ENCODE measurements at places on chromosomes 7 and 10.
A peak's percentile ranks its signal among the peaks of the same experiment; 100 is the strongest.

DNA sequence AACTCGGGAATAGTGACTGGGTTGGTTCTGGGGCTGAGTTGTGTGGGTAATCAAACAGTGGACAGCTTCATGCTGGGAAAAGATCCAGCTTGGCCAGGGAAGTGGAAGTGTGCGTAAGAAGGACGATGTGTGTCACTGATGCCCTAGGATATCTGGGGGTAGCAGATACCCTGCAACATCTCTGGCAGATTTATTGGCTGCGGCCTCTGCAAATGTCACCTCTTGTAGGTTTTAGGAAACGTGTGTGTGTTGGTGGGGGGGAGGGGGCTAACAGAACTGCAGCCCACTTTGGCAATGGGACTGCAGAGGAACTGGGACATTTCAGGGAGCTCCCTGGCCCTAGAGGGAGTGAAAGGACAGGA is 965 bp upstream of the AGAP3 start:
- DNase-seq: no peak

- DNase-seq: no peak
These were observed 29.3 kb downstream of the CRHR2 start for GRCh38 chr7:30652698-30653641.

DNA sequence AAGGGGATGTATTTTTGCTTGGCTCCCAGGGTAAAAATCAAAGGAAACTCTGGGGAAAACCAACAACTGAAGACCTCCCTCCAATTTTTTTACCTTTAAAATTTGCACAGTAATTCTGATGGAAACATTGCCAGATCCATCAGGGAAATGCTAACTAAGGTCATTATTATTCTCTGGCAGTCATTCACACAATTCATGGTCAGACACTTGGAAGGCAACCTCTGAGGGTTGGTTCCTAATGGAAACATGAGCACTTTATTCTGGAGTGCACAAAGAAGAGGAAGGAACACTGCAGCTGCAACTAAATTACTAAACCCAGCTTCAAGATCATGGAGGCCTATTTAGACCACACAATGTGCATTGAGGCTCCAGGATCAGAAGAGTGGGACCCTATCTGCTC is 34.2 kb downstream of the SRI start:
- no peak for DNase-seq

GRCh38 chr10:43060291-43060690 is 16.6 kb upstream of the RET start:
- no peak for DNase-seq

DNA sequence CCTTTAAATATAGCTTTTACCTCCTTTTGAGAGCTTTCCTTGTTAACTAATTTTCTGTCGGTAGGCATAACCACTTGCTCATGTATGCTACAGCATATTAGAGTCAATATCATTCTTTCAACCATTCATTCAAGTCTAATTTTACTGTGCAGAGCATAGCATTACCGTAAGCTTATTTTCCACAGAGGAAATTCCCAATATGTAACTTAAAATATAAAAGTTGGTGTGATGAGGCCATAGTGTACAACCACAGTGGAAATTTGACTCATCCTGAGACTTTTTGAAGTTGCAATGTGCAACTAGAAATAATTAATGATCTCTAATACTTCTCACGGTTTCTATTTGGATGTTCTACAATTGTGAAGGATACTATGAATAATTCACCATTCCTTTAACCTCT is 80.6 kb upstream of the KLF6 start:
- DNase-seq: no peak

DNA sequence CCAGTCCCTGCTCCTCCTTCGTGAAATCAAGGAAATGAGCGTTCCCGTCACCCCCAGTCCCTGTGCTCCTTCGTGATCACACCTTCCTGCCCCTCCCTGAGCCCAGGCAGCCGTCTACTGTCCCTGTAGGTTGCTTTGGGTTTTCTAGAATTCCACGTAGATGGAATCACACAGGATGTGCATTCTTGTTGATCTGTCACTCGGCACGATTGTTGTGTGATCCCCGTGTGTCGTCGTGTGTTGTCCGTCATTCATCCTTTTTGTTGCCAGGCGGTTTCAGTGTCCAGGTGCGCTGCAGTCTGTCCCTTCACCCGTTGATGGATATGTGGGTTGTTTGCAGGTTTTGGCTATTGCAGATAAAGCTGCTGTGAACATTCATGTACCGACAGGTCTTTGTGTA is 9.4 kb downstream of the MTG1 start:
- DNase-seq: no peak

DNA sequence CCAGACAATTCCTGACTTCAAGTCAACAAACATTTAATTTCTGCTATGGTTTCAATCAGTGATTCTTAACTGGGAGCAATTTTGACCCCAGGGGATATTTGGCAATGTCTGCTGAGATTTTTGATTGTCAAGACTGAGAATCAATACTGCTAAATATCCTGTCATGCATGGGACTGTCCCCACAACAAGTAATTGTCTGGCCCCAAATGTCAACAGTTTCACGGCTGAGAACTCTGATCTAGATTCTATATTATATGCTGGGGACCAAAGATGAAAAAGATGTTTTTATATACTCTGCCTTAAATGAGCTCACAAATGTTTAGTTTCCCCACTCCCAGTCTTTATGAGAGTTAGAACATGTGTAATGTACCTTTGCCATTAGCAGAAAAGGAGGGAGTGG is 19.2 kb downstream of the ANKRD7 start:
- no peak for DNase-seq

GRCh38 chr10:34905200-34905927 is 90.3 kb upstream of the PARD3 start:
- no peak for DNase-seq

- no peak for DNase-seq
These were observed 542.3 kb upstream of the MBL2 start for GRCh38 chr10:53314876-53315275.

GRCh38 chr10:125158601-125159485 is 1.5 kb downstream of the CTBP2 start:
- DNase-seq: no peak

DNA sequence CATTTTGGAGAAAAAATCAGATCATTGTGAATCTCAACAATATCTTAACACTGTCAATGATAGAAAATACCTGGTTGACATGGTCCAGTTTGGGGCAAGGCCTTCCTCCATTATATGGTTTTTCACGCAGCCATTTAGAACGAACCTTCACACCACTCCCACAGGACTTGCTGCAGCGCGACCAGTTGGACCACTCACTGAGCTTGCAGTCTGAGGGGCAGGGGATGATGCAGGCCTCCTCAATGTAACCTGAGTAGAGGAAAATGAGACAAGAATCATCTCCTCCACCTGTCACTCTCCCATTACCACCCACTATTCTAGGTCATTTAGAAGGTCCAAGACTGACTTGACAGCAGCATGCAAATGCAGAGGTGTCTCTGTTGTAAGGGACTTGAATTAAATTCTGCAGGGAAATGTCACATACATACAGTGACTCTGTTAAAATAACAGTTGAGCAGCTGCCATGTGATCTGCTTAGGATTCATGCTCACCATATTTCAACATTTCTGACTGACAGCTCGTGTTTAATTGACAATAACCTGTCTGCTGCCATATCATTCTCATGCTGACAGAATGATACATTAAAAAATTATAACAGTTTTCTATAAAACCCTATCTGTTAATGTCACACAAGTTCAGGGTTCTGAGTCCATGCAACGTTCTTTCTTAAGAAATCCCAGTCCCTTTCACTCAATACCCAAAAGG is 403.0 kb downstream of the THSD7A start:
- no peak for DNase-seq

- DNase-seq: no peak
These were observed 14.4 kb upstream of the YWHAG start for GRCh38 chr7:76372984-76373833.

DNA sequence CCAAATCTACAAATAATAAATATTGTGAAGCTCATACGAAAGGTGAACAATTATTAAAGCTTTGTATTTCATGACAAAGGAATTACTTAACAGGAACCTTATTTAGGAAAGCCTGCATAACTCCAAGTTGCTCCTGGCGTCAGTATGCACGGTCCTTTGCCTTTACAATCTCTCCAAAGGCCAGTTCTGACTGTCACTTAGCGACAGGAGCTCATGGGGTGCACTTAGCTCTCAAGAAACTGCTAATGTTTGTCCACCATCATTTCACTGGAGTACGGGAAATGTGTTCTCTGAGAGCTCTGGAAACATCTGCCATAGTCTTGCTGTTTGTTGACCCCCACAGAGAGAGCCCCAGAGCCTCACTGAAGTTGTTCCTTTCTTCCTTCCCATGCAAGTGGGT is 781.5 kb upstream of the POM121L12 start:
- no peak for DNase-seq

DNA sequence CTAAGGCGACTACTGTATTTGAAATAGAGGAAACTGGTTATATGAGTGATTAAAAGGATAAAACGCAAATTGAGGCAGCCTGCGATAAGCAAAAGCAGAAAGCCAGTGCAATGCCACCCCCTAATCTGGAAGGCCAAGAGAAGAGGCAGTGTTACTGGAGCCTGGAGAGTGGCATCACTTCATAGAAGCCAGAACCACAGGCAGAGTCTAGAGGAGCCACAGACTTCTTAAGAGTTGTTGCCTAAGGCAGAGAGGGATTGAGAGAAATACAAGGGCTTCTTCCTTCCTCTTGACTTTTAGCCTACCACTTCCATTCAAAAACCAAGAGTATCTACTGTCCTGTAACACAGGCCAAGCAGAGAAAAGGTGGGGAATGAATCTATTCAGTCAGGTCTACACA is 94.9 kb upstream of the SKAP2 start:
- no peak for DNase-seq

DNA sequence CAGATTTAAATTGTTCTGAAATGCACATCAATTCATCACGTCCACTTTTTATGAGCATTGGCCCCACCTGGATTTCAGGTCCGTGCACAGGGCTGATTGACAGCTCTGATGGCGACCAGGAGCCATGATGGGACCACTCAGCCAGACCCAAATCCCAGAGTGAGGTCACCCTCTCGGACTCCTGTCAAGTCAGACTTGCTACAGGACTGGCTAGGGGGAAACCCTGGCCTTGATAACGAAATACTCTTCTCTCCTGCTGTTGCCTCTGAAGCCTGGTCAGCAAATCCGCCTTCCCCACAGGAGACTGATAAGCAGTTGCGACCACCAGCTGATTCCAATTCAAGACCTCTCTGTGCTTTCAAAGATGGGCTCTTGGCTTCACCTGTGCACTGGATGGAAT is 76.4 kb downstream of the CARD11 start:
- DNase-seq: no peak

GRCh38 chr10:110076559-110077318 is 69.0 kb downstream of the ADD3 start:
- peak; percentile 59 for DNase-seq

DNA sequence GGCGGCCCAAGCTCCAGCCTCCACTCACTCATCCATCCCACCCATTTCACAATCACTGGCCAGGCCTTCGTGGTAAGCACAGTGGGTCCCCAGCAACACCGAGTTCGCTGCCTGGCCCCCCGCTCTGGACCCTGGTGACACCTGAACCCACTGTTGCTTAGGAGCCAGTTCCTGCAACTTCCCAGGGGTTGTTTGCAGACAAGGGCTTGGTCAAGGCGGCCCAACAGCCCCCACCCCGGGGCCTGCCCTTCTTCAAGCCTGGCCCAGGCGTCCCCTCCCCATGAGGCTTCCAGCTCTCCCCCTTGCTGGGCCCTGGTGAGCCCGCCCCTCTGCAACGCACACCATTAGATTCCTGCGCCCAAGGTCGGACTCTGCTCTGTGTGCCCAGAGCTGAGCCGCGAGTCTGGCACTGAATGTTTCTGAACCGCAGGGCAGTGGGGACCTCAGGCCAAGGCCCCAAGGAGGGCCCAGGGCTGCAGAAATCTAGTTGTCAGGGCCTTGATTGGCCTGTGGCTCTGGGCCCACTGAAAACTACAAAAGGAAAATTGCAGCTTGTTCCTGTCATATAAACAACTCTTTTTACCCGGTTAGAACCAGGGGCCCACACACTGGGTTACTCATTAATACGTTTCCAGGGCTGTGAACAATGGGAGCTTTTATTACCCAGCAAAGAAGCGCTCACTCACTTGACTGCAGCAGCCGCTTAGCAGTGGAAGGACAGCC is 2.1 kb upstream of the COX19 start:
- DNase-seq: no peak

GRCh38 chr7:41046221-41046761 is 656.6 kb downstream of the INHBA start:
- no peak for DNase-seq

- no peak for DNase-seq
These were observed 141.4 kb downstream of the GRID1 start for GRCh38 chr10:86225103-86225782.

DNA sequence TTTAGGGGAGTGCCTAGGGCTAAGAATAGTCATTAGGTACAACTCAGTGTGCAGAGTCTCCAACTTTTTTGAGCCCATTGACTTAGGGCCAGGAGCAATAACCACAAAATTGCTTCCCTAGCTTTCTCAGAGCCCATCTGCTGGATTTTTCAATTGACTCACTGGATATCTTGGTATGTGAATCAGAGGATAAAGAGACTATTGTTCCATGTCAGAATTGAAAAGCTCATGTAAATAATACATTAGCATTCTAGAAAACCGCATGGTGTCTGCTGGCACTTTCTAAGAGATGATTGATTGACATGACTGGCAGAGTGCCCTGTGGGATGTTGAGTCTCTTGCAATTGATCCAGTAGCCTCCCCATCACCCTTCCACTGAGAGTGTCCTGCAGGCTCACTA is 246.2 kb downstream of the CCDC7 start:
- no peak for DNase-seq

DNA sequence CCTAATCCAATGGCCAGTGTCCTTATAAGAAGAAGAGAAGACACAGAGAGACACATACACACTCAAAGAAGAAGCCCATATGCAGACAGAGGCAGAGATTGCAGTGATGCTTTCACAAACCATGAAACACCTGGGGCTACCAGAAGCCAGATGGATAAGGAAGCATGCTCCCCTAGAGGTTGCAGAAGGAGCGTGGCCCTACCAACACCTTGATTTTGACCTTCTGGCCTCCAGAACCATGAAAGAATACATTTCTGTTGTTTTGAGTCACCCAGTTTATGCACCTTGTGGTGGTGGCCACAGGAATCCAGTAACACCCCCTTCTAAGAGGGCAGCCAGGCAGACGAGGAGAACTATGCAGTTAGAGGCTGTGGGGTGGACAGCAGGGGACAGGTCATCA is 43.5 kb downstream of the AOC1 start:
- DNase-seq: no peak

DNA sequence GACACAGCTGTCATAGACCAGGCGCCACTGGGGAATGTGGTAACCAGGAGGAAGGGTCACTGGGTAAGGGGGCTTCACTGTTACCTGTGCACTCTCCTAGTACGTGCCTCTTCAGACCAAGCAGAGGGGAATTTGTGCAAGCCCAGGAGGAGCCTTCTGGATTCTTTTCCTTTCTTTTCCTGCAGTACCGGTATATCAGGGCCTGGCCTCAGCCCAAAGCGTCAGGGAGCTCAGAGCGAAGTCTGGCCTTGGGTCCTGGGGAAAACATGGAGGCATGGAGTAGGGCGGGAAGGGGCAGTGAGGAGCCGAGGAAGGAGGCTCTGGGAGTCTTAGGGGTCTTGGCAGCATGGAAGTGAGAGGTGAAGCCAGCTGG is 133.6 kb upstream of the GDF10 start:
- DNase-seq: no peak
